ENCODE measurements at places on chromosomes 16 and 17.

DNA sequence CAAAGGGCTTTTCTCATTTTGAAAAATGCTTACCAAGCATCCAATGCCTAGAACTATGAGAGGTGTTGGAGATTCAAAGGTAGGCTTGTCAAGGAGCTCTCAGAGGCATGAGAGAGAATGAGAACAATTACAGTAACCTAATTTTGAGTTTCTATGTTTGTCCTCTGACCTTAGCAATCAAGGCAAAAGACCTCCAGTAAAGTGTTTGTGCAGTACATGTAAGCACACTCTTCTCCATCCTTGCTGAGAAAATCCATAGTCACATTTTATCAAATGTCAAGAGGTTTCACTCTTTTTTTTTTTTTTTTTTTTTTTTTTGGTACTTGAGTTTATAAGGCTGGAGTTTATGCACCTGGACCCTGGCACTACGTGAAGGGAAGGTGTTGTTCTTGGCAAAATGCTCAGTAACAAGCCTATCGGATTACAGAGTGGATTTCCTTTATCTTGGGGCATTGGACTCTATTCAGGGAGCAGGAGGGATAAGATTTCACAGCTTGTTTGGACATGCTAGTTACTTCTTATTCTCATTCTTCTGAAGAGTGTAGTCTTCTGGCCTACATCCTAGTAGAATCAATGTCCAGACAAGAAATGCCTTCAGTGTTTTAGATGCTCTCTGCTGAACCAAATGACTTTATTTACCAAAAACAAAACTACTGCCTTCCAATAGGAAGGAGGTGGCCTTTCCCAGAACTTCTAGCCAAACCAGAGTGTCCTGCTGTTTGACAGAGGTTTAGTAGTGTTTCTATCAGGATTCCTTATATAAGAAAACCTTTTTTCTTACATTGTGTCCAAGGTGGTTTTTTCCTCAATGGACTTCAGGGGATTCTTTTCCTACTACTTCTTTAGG, 21.9 kb downstream of the KCNJ2 start:
- DNase-seq, result no peak

DNA sequence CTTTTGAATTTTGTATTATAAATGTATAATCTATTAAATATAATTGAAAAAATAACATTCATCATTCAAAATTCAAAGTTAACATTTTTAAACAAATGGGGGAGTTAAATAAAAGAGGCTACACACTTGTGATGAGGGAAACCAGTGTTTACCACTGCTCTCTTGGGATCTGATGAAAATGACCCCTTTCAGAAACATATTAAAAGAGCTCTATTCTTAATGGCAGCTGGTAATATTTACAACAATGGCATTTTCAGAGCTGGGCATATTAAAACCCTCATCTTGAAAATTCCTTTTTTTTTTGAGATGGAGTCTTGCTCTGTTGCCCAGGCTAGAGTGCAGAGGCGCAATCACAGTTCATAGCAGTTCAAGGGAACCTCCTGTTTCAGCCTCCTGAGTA, 19.3 kb upstream of the FLCN start:
- DNase-seq, result no peak

DNA sequence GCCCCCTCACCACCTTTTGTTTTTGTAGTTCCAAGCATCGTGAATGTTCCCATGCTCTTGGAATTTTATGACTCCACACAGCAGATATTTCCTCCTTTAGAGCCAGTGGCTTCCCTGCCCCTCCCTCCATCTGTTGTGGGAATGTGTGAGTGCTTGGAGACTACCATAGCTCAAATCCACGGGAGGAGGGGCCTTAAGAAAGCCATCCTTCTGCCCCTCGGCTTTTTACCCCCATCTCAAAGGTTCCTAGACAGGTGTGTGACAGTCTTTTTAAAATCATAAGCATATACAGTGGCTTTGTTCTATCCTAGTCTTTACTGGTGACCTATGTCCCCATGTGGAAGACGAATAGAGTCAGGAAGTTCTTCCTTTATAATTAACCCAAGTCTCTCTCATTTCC, 47.2 kb downstream of the YPEL2 start:
- peak; percentile 63 for DNase-seq

DNA sequence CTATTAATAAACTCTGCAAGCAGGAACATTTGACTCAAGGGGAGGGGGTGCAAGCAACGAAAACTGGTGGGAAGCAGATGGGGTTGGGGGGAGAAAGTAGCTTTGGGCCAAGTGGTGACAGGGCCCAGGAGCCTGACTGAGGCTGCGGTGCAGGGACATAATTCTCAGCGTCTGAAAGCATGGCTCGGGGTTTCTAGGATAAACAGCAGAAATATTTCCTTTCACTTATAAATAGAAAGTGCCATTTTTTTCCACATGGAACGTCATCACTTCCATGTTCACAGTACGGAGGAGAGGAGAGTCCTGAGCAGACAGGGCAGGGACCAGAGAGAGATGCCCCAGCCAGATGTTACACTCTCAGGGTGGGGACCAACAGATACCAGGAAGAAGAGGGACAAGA, 197.1 kb downstream of the ZFHX3 start:
- no peak for DNase-seq

GRCh38 chr17:36144014-36144413, 32.4 kb downstream of the TBC1D3B start:
- no peak for DNase-seq

DNA sequence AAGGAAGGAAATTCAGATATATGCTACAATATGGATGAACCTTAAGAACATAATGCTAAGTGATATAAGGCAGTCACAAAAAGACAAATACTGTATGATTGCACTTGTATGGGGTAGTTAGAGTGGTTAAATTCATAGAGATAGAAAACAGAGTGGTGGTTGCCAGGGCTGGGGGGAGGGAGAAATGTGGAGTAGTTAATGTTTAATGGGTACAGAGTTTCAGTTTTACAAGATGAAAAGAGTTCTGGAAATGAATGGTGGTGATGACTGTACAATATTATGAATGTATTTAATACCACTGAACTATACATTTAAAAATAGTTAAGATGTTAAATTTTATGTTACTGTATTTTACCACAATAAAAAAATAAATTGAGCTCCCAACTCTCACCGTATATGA, 157.9 kb downstream of the TOX3 start:
- DNase-seq, result no peak

- DNase-seq, result no peak
These were observed 13.8 kb upstream of the RCVRN start for GRCh38 chr17:9918804-9919352.

DNA sequence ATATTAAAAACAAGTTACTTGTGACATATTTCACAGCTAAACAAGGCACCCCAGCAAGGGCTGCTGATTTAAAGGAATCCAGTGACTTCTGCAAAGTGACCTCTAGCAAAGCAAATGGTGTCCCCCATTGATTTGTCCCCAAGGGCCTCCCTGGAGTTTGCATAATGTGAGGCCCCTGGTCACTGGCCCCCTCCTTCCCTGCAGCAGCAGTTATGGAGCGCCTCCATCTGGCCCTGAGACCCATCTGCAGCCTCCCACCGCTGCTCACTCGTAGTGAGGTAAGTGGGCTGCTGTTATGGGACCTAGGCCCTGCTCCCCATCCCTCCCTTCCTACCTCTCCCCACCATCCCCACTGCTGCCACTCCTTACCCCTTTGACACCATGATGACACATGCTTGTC, 19.6 kb upstream of the EEF2K start:
- no peak for DNase-seq

GRCh38 chr17:59108400-59109102, 1.9 kb upstream of the TRIM37 start:
- no peak for DNase-seq

DNA sequence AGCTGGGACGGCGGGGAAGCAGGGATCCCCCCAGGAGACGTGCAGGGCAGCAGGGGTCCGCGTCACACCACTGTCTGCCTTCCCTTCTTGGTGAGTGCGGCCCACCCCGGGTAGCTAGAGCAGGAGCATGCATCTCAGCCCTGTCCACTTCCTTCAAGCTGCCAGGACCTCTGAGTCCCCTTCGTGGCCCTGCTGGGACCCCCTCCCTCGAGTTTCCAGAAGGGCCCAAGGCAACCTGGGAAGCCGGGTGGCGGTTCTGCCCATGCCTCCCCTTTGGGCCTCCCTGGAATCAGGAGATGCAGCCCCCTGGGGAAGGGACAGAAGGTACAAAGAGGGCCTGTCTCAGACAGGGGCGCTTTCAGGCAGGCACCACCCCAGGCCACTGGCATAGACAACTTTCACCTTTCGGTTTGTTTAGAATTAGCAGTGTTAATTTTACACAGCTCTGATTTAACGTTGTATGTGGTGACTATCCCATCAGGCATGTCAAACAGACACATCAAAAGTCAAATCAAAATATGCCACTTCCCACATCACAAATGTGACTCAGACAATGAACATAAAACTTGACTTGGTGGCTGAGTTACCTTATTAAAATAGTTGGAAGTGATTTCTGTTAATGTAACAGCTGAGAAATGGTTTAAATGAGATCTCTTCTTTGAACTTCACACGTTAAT, 94.5 kb upstream of the METRNL start:
- DNase-seq, result no peak

GRCh38 chr17:75457047-75457654, 716 bp downstream of the TMEM94 start:
- DNase-seq, result no peak

- no peak for DNase-seq
These were observed 38.2 kb downstream of the CBFA2T3 start for GRCh38 chr16:88938777-88939244.

GRCh38 chr16:74811911-74812310, 37.3 kb upstream of the FA2H start:
- DNase-seq, result no peak

GRCh38 chr17:76558198-76559095, 18.6 kb downstream of the PRCD start:
- no peak for DNase-seq

- DNase-seq, result no peak
These were observed 53.3 kb upstream of the LRRC37A3 start for GRCh38 chr17:64972611-64973010.

- no peak for DNase-seq
These were observed 45.6 kb downstream of the MEAK7 start for GRCh38 chr16:84458606-84459532.

DNA sequence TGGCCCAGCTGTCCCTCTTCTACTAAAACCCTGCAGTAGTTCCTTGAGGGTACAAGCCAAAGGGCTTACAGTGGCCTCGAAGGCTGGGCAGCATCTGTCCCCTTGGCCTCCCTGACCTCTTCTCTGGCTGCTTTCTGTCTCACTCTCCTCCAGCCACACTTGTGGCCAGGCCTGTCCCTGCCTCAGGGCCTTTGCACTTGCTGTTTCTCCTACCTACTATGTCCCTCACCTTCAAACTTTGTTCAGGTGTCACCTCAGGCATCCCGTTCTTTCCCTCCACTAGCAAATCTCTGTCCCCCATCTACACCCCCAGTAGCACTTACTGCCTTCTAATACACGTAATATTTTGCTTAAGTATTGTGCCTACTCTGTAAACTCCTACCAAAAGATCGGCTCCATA, 6.0 kb downstream of the ABCC1 start:
- DNase-seq, result no peak

GRCh38 chr17:70519300-70519699, 350.0 kb downstream of the KCNJ2 start:
- no peak for DNase-seq

DNA sequence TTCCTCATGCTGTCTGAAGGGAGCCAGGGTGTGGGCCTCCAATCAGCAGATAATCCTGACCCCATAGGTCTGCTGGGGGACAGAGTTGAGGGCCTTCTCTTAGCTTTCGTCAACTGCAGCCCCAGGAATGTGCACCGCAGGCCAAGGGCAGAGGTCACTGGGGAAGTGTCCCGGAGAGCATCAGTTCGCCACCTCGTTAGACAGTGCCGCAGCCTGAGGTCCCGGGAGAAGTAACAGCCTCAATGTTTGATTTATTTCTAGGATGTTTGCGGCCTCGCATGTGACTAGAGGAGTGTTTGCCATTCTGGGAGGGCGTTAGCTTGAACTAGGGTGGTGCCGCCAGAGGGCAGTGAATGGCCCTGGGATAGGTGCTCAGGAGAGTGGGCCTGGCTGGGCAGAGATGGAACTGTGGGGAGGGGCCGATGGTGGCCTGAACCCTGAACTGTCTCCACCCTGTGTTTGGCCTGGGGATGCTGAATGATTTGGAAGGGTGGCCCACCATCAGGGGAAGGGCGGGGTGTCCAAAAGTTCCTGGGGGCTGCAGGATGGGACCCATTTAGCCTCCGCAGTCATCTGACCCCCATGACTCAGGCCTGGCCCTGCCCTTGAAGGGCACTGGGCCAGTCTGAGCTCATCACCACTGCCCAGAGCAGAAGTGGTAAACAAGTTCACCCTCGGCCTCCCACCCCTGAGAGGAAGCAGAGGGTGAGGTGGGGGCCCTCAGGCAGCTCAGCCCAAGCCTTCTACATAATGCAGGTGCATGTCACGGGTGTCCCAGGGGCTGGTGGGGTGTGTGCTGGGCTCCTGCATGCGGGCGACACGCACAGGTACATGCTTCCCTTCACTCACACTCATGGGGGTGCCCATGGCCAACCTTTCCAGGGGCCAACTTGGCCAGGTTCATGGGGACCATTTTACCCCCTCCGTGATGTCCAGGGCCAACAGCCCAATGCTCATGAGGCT, 12.4 kb upstream of the TAC4 start:
- DNase-seq, result no peak

DNA sequence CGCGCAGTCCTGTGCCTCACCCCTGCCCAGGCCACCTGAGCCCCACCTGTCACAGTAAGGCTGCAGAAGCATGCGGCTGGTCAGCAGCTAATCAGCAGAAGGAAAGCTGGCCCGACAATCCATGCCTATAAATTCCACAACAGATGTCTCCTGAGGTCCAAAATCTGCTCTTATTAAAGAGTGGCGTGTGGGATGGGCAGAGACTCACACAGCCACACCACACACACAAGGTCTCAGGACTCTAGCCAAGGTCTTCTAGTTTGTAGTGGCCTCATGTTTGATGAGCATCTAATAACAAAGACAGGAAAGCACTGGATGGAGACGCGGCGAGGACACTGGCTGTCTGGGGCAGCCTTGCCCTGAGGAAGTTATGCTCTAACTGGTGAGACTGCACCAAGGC, 55.9 kb downstream of the ANKRD11 start:
- DNase-seq, result no peak

GRCh38 chr16:716200-716568, 1.3 kb downstream of the METRN start:
- DNase-seq, result no peak

DNA sequence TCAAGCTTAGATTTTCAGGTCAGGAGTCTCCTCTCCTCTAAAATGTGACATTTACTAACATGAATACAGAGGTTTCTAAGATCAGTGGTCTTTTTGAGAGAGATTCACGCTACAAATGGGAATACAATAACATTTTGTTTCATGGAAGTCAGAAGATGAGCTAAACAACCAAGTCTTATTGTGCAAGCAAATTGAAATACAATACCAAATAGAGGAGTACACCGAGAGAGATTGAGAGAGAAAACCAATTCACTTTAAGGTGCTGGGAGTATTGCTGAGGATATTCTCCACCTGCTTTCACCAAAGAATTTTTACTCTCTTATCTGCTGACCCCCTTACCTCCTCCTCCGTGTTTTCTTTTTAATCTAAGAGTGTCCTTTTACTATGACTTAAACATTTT, 11.5 kb downstream of the VEZF1 start:
- DNase-seq, result no peak

Data from HS-27A (cell line).